Bronchial epithelial cell (primary cell): ENCODE measurements at places on chromosomes 6 and 20.

DNA sequence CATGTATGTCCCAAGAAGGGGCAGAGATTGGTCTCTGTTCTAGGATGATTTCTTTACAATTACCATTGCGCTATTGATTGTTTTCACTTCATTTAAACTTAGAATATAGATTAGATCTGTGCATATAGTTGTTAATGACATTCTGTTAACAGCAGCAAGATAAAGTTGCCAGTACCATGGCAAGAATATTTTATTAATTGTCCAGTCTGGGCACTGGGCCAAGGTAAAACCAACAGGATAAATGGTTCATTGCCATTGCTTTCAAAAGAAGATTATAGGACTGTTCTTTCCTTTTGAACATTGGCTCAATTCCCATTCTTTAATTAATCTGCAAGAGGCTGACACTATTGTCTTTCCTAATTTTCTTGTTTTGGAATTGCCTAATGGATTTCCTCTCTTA, 592.4 kb downstream of the RFPL4B start:
- DNase-seq: no peak

GRCh38 chr20:11929947-11930346, 12.3 kb downstream of the BTBD3 start:
- no peak for DNase-seq

DNA sequence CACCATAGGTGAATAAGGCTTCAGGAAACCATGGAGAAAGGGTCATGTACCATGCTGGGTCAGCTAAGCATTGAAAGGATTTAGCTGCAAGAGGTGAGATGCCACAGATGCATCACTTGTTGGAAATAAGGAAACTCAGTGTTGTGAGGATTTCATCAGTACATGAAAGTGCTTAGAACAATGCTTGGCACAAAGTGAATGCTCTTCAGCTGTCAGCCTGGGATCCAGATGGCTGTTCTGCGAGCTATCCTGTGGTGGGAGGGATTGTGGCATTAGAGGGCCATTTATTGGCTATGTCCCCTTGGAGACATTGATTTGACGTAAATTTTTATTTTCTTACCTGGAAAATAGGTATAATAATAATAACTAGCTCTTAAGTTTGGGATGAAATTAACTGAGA, 53.0 kb downstream of the ELOVL2 start:
- DNase-seq: no peak

- no peak for DNase-seq
These were observed 5.0 kb upstream of the SPDEF start for GRCh38 chr6:34561227-34561530.

DNA sequence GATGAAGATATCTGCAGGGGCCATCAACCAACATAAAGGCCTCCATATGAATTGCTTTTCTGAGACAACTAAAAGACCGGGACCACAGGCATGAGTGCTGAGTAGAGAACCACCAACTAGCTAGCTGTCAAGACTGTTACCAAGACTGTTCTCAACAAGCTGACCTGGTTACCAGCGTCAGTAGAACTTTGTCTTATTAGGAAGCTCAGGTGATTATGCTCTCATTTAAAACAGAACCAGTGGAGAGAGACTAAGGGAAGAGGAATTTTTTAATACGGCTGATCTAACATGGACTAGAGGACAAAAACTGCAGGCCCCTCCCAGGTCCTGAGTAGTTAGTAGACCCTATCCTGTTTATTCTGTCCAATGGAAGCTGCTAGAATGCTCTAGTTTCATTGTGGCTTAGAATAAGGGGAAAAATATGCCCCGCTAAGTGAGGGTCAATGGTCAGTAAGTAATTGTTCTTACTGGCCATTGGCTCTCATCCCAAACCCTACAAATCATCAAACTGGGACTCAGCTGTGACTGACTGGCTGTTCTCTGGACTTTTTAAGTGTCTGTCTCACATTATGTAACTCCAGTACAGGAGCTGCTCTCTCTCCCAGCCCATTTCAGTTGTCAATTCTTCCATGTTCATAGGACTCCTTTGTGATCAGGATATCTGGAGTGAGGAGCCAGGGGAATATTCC, 3.8 kb upstream of the DYNLRB1 start:
- no peak for DNase-seq

GRCh38 chr20:5674176-5674660, 76.0 kb upstream of the SHLD1 start:
- DNase-seq: peak; percentile 99
